ENCODE measurements at places on chromosomes 5 and 9. TPM values are rescaled to one million over a fixed set of nuclear protein-coding genes. Genes with fewer than 3 reads are reported as not detected.
A peak's percentile ranks its signal among the peaks of the same experiment; 100 is the strongest.

The SLC1A3 gene
- total RNA-seq = 10.2 TPM

- DNase-seq = peak; percentile 82
Measured at GRCh38 chr5:134003817-134004625, 754 bp downstream of the VDAC1 start.

The FAT2 gene
- not detected for total RNA-seq

DNA sequence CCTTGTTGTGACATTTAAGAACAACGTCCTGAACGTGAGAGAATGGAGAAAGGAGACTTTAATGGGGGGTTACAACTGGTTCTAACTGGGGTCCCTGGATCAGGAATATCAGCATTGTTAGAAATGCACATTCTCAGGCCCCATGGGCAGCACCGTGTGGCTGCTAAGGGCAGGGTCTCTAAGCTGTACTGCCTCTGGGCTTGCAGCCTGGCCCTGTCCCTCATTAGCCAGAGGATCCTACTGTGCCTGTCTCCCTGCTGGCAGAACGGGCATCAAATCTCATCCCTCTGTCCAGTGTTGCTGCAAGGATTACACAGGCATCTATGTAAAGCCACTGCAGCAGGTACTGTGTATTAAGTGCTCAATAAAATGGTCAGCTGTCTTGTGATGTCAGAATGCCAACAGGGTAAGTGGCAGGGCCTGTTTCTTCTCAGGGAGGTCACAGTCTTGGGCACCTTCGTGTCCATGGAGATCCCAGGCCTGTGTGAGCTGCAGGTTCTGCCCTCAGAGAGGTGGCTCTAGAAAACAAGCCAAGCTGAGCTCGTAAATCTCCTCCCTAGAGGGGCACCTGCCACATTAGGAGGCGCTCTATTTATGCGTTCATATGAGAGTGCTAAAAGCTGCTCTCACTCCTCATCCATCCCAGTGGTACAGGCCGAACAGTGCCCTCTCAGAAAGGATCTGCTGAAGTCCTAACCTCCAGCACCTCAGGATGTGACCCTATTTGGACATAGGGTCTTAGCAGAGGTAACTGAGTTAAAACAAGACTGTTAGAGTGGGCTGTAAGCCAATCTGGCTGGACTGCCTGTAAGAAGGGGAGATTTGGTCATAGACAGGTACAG lies 210.5 kb downstream of the GADD45G start:
- DNase-seq = no peak
